ENCODE measurements at places on chromosomes 6 and 20. TPM values are rescaled to one million over a fixed set of nuclear protein-coding genes. Genes with fewer than 3 reads are reported as not detected.

Gene TSHZ2
- 95.4 TPM for total RNA-seq

Gene TMEM217
- 2.2 TPM for total RNA-seq

Gene BTBD9
- 22.3 TPM for total RNA-seq

Gene BHLHE23
- total RNA-seq: not detected

Gene GSTA1
- total RNA-seq: 1.7 TPM

Measured in aorta (tissue), 5 donors.